ENCODE measurements at places on chromosomes 1 and 21.

GRCh38 chr1:116290085-116290705, 82.8 kb upstream of the ATP1A1 start:
- DNase-seq = peak; percentile 30

DNA sequence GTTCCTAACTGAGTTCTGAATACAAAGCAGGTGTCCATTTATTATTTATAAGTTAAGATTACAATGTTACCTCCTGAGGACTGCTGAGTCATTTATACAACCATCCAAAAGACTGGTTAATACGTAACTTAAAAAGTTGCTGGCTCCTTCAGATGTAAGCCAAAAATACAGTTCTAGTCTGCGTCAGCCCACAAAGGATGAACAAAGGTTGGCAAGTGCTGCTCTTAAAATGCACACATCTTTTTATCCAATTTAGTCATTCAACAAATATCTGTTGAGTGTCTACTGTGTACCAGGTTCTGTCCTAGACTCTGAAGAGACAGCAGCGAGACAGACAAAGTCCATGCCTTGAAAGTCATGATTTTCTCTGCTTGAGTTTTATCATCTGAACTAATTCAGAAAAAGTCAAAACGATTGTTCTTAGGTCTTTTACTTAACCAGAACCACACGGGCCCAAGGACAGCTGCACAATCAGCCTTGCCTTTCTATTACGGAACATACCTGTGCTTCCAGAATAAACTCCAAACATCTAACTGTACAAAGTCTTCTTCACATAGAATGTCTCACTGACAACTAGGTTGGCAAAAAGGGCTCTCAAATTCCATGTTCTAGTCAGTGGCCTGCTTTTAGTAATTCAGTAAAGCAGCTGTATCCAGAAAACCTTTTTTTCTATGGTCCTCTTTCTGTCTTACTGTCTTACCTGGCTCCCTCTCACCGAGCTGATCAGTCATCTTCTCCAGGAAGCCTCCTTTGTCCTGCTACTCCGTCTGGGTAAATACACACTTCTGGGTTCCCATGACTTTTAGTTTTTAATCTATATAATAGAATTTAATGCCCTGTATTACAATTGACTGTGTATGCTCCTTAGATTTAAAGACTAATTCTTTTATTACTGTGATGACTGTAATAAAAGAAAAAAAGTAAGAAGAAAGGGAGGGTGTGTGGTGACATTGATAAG, 15.5 kb upstream of the CNN3 start:
- DNase-seq = no peak

DNA sequence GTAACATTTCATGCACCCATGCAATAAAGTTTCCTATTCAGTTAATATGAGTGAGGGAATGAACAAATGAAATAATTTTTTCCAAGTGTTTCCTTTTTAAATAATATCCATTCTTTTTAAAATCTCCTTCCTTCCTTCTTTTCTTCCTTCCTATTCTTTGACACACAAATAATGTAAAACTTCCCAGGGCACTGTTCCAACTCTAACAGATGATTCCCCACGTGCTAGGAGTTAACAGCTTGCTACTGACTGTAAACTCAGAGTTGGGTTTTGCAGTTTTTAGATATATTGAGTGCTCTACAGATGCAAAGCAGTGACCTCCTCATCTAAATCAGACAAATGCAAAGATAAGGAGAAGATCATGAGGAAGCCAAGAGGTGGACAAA, 54.0 kb upstream of the POU2F1 start:
- DNase-seq = no peak

DNA sequence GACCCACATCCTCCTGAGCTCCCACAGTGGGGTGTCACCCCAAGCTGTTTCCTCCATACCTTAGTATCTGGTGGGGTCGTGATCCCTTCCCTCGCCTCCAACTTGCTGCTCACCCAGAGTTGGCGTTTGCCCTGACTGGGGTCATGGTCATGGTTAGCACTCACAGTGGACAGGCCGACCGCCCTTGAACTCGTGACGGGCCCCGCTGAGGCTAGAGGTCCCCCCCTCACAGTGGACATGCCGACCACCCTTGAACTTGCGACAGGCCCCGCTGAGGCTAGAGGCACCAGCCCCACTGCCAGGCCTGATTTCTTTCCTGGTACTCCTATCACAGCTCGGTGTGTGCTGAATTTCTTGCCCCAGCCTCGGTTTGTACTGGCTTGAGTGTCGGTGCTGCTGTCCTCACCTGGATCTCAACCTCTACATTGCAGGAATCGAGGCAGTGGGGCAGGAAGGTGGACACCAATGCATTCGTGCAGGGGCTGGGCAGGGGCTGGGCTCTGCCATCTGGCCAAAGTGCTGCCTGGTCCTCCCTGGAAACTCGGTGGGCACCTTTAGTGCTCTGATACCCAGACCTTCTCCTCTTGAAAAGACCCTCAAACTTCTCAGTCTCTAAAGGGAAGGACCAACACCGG, 37.5 kb upstream of the AJAP1 start:
- DNase-seq = no peak

DNA sequence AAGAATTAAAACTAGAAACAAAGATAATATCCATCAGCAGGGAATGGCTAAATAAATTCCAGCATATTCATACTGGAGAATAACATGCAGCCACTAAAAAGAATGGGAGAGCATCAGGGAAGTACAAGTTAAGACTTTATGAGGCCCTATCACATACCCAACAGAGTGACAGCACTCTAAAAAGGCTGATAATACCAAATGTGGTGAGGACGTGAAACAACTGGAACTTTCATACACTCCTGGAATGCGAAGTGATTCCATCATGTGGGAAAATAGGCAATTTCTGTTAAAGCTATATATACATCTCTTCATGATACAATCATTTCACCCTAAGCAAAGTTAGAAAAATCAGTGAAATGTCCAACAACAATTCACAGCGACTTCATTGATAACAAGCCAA, 42.6 kb downstream of the COL6A1 start:
- no peak for DNase-seq

DNA sequence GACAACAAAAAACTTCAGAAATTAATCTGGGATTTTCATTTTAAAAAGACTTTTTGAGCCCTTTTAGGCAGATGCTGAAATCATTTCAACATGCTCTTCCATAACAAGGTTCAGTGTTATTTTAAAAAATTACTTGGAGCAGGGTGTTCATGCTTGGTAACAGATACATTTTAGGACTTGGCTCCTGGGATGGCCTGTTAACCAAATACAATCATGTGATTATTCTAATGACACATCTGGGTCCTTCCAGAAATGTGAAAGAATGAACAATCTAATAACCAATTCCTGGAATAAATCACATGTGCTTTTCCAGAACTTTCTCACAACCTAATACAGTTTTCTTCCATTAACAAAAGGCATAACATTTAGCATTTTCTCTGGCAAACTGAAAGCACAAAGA, 379.8 kb upstream of the RUNX1 start:
- no peak for DNase-seq
